ENCODE measurements at places on chromosomes 5 and 9.

DNA sequence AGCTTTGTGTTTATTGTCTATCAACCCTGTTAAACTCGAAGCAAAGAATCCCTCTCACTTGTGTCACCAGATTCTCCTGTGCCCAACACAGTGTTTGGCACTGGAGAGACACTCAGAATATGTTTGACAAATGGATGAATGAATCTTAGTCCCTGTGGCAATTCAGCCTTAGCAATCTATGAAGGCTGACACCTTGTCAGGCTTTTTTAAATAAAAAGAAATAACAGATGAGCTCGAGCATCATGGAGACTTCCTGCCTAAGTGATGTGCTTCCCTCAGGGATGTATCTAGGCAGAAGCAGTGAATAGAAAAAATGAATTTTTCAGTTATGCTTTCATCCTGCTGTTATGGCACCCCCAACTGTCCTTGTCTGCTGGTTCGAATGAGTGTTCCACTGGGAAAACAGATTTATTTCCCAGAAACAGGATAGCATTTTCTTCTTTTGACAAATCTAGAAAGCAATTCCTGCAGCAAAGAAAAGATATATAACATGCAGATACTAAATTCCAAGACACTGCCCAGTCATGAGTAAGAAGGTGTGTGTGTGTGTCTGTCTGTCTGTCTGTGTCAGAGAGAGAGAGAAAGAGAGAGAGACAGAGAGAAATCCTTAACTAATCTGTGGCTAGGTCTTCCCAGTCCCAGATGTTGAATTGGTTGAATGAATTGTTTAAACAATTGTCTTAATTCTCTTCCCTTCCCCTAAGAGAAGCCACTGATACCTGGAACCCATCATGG lies 16.7 kb downstream of the MAMDC2 start:
- no peak for DNase-seq

- no peak for DNase-seq
Observed at GRCh38 chr5:159322180-159322579, 8.1 kb downstream of the IL12B start.

- no peak for DNase-seq
Observed at GRCh38 chr5:139445325-139446170, 6.2 kb upstream of the DNAJC18 start.

GRCh38 chr5:149543361-149544027 lies 7.7 kb downstream of the CSNK1A1 start:
- no peak for DNase-seq

DNA sequence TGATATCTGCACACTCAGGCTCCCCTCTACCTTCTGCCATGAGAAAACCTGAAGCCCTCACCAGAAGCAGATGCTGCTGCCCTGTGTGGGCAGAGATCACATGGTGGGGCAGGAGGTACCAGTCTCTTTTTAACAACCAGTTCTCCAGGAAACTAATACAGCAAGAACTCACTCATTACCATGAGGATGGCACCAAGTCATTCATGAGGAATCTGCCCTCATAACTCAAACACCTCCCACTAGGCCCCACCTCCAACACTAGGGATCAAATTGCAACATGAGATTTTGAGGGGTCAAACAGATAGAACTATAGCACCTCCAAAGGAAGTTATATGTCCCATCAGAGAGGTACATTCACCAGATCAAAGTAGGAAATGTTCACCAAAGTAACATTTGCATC lies 136.3 kb upstream of the SHB start:
- no peak for DNase-seq

GRCh38 chr5:147920420-147921030 lies 14.2 kb upstream of the C5orf46 start:
- DNase-seq = no peak

- DNase-seq = no peak
Observed at GRCh38 chr9:73183917-73184861, 32.5 kb downstream of the ANXA1 start.

DNA sequence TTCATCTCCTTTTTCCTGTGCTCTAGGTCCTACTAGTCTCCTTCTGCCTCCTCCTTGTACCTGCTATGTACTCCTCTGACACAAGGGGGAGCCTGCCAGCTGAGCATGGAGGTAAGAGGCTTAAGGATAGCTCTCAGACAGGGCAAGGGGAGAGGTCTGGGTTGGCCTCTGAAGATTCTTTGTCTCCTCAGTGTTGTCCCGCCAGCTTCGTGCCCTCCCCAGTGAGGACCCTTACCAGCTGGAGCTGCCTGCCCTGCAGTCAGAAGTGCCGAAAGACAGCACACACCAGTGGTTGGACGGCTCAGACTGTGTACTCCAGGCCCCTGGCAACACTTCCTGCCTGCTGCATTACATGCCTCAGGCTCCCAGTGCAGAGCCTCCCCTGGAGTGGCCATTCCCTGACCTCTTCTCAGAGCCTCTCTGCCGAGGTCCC lies 3.8 kb downstream of the CREB3 start:
- peak; percentile 51 for DNase-seq

- DNase-seq = no peak
Observed at GRCh38 chr9:93669116-93669957, 93.0 kb downstream of the PHF2 start.

DNA sequence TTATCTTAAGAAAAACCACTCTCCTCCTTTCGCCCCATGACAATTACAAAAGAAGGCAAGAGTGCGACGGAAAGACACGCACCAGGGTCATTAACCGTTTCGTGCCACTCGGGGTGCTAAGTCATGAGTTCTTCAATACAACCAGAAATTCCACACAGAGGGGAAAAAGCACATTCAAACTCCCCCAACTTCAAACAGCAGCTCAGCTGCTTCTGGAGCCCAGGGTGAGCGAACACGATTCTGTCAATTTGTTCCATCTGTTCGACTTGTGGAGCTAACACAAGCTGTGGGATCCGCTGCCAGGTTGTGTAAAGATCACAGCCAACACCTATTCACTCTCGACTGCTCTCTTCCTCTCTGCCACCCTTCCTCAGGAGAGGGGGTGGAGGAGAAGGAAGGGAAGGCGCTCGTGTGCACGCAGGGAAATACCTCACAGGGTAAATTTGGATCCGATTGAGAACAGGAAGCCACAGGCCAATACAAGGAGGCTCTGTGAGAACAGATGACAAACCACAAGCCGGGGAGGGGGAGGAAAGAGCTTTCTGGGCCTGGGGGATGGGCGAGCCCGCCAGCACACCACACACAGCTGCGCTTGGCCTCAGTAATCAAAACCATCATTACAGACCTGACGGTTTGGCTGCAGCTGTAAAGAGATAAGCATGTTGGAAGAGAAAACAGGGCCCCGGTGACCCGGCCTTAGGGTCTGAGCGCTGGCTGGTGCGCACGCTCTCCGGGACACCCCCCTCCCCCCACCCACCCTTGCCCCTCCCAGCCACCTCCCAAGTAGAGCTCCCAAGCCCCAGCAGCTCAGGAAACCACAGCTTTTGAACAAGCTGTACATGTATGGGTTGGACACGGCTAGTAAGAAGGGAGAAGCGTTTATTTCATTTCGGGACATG lies 54.3 kb downstream of the PTCH1 start:
- DNase-seq = peak; percentile 59

- no peak for DNase-seq
Observed at GRCh38 chr5:142242272-142242671, 82.5 kb downstream of the SPRY4 start.

- no peak for DNase-seq
Observed at GRCh38 chr5:133032852-133033742, 6.7 kb upstream of the ZCCHC10 start.

DNA sequence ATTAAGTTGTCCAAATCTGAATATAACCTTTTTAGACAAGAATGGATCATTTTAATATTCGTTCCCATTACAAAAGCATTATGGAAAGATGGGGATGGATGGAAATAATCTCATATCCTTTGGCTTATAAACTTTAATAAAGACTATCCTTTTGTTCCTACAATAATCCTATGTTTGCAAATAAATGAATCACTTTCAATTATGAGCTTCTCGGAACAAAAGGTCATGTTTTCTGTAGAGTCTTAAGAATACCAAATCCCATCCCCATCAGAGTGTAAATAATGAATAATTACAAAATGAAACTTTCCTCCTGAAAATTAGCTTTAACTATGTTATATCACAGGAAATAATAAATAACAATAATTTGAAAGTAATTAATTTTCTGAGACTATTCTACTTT lies 329.7 kb downstream of the NR2F1-AS1 start:
- no peak for DNase-seq

GRCh38 chr5:156391139-156391538 lies 64.2 kb downstream of the SGCD start:
- DNase-seq = no peak

DNA sequence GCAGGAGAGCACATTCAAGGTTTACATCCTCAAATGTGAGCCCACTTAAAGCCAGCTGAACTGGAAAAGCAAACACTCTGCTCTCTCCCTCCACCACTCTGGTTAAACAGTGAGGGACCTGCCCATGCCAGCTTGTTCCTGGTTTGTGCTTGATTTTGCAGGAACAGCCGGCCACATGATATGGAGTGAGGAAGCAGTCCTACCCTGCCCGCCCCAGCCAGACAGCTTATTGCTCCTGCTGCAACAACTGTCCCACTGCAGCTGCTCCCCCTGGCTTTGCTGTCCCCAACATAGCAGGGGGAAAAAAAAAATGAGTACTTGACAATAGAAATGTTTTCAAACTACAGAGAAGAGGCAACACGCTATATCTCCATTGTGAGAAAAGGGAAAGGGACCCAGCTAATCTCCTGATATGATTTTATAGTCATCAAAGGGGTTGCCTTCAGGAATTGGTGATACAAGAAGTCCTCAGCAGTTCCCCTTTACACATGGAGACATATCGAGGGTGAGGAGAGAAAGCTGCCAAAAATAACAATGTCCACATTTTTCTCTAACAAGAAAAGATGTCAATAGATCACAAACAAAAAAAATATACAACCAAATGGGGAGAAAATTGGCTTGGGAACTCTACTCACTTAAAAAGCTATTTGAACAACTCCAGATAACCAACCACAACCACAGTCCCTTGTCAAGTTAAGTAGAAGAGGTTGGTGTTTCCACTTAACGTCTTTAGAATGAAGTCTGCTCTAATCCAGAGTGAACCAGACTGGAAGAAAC lies 4.6 kb downstream of the MYO10 start:
- DNase-seq = no peak

DNA sequence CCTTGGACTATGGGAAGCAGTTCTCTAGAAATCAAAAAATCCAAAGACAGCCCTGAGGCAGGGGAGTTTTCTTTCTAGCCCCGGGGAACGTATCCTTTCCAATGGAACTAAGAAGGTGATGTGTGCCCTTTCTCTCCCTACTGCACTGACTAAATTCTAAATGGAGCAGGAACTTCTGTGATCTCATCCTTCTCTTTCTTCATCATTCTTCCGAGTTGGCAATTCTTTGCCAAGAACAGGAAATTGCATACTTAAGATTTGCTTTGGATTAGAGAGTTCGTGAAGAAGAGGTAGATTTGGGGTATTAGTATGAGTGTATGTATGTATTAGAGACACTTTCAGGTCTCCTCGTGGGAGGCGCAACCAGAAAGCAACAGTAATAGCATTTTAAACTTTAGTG lies 178.0 kb upstream of the PIK3R1 start:
- no peak for DNase-seq

DNA sequence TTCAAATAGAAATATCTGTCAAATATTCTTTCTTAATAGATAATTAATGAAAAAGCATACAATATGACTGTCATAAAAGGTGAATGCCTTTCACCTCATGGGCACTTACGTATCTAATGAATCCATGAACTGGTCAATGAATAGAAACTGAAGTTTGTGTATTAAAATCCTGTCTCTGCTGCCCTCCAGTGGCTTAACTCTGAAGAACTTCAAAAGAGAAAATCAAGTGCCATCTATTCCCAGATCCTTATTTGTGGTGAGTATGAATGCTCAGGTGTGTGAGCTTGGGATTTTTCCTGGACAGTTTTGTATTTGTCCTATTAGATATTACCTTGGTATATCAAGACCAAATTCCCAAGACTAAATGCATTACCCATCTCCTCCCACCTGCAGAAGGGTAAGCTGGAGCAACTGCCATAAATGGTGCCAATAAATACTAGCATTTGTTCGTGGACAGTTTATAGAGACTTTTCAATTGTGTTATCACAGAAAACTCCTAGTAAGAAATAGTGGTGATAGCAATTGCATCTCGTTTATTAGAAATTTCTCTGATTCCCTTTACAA lies 44.0 kb upstream of the SVEP1 start:
- DNase-seq = no peak

- no peak for DNase-seq
Observed at GRCh38 chr5:8945972-8946371, 599.9 kb downstream of the SEMA5A start.

DNA sequence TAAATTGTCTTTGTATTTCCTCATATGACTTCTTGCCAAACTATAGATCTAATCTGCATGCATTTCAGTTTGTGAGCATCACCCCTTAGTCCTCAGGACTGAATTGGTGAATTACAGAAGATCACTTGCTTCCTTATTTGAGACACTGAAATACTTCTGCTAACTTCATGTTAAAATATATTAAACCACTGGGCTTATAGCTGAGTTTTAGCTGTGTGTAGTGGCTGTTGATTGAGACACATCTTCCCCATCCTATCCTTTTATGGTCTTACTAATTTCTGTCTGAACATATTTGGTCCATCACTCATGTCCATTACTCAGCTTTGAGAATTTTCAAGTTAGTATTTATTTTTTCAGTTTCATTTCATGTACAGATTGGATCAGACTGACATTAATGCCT lies 295.9 kb downstream of the PSAT1 start:
- no peak for DNase-seq

- DNase-seq = no peak
Observed at GRCh38 chr9:93309889-93310425, 126.0 kb downstream of the WNK2 start.

DNA sequence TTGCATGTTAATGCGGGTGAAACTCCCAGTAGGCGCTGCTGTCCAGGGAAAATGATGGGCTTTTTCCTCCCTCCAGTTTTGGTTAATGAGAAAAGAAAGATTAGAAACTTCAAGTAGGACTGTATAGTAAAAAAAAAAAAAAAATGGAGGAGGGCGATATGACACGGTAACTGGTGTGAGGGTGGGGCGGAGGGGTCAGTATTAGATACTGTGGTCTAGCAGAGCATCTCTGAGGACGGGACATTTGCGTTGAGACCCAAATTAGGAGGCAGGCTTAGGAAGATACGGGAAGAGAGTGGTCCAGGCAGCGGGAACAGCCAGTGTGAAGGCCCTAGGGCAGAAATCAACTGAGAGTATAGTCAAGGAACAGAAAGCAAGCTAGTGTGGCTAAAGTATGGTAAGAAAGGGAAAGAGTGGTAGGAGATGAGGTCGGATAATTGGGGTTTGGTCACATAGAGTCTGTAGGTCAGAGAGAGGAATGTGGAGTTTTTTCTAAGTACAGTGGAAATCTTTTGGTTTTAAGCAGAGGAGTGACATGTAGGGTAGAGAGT lies 707 bp downstream of the RMND5B start:
- no peak for DNase-seq

DNA sequence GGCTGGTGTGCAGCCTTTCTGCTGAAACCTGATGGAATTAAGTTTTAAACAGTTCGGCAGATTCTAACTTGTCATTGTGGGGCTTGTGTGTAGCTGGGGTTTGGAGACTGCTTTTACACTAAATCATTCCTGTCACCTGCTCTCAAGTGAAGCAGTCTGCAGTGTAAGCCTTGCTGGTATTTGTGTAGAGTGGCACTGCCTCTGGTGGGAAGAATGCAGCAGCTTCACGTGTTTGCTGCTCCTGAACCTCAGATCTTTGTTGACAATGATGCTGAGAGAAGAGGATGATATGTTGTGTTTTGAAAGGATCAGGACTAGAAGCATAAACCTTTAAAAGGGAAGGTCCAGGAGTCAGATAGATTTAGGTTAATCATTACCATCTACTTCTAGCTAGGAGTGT lies 88.1 kb downstream of the KDM4C start:
- DNase-seq = no peak

Data from stimulated activated CD4-positive, alpha-beta T cell treated with anti-CD3 and anti-CD28 coated beads, Interleukin-12 subunit alpha, Interleukin-12 subunit beta, amount 100 ng/mL, for 4 hours (primary cell).